ENCODE measurements at places on chromosomes 1 and 21. TPM values are rescaled to one million over a fixed set of nuclear protein-coding genes. Genes with fewer than 3 reads are reported as not detected.

- no peak for DNase-seq
These were observed 20.1 kb upstream of the MAP1LC3C start for GRCh38 chr1:242019018-242019417.

DNA sequence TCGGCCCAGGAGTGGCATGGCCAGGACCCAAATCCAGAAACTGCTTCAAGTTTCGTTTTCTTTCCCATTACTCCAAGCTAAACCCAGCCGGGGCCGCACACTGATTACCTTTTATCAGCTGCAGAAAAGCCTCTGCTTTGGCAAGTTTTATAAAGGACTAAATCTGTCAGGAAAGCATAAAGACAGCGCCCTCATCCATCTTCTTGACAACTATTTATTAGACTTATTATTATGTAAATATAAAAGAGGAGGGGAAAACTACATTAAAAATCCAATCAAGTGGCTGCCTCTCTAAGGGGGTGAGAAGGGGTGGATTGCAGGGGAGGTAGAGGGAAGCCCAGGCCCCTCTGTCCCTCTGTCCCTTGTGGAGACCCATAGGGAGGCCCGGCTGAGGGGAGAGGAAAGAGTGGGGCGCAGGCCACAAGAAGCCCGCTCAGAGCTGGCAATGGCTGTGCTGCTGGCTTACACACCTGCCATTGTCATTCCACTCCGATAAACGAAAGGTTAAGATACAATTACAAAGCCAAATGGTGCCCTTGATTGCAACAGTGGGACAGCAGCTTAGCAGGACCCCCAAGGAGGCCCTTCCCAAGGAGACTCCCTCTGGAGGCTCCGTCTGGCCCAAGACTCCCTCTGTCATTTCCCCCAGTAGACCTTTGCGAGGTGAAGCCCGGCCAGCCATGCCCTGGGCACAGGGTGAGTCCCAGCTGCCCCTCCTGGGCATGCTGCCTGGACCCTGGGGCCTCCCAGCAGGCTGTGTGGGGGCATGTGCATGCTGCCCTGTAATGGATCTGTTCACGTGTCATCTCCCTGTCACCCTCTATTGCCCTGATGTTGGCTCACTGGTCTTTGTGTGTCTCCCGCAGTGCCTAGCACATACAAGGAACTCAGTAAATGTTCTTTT is 45.4 kb downstream of the KCND3 start:
- DNase-seq = no peak

DNA sequence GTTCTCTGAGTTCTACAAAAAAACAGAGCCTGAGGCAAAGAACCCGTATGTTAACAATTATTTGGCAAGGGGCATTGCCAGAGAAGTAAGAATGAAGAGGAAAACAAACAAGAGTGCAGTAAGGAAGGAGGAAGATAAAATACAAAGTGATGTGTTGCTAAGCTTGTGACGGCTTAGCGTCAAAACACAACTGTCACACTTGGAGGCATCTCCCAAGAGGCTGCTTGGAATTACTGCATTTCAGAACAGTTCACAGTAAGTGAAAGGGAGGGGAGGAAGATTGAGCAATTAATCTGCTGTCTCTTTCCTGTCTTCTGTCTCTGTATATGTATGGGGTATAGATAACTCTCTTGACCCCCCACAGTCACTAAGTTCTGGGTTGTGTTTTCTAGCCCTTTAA is 1017.0 kb upstream of the TMPRSS15 start:
- DNase-seq = no peak

- DNase-seq = no peak
These were observed 2.9 kb downstream of the ARF1 start for GRCh38 chr1:228085287-228085951.

GRCh38 chr1:171222936-171223335 is 25.4 kb upstream of the FMO1 start:
- peak; percentile 48 for DNase-seq

DNA sequence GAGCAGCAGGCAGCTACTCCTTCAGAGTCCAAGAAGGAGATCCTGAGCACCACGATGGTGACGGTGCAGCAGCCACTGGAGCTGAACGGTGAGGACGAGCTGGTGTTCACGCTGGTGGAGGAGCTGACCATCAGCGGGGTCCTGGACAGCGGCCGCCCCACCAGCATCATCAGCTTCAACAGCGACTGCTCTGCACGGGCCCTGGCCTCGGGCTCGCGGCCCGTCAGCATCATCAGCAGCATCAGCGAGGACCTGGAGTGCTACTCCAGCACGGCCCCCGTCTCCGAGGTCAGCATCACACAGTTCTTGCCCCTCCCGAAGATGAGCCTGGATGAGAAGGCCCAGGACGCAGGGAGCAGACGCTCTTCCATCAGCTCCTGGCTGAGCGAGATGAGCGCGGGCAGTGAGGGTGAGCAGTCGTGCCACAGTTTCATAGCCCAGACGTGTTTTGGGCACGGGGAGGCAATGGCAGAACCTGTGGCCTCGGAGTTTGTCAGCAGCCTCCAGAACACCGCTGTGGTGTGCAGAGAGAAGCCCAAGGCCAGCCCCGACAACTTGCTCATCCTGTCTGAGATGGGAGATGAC is 531.8 kb downstream of the KIF26B start:
- DNase-seq = no peak

DNA sequence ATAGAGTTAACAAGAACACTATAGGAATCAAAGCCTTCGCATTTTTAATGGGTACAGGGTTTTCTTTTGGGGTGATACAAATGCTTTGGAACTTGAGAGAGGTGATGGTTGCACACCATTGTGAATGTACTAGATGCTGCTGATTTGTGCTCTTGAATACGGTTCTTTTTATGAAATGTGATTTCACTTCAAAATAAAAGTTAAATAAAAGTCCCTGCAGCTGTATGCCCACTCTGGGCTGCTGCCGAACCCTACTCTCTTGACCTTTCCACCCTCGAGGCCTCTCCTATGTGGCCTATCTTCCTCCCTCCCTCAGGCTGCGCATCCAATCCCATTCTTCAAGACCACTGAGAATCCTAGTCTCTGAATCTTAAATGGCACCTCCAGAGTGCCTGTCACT is 168.5 kb upstream of the AJAP1 start:
- no peak for DNase-seq

DNA sequence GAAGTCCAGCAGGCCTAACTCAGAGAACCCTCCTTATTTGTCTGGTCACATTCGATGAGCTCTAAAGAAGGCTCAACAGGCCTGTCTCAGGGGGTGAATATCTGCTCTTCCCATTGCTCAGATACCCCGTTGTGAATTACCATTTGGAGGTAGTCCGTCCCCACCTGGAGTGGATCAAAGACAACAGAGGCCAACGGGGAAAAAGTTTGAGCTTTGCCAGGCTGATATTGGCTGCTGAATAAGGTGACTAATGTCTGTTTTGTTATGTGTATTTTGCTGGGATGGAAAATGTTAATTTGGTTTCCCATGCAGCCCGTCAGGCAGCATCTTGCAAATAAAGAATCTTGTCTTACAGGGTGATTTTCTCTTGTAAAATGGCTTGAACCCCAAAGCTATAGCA is 69.2 kb upstream of the EPS8L3 start:
- DNase-seq = no peak

DNA sequence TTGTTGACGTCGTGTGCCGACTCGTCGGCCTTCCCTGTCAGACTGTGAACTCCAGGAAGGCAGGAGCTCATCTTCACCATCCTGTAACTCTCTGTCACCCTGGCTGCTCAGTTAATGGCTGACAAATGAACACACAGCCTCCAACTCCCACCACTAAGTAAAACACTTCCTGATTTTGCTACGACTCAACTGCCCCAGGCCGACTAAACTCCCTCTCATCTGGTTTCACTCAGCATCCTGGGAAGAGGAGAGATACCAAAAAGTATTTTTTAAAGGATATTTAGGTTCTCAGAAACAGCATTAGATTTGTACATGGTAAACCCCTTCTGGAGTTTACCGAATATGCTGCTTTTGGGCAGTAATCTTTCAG is 18.2 kb upstream of the LHX4 start:
- DNase-seq = no peak

DNA sequence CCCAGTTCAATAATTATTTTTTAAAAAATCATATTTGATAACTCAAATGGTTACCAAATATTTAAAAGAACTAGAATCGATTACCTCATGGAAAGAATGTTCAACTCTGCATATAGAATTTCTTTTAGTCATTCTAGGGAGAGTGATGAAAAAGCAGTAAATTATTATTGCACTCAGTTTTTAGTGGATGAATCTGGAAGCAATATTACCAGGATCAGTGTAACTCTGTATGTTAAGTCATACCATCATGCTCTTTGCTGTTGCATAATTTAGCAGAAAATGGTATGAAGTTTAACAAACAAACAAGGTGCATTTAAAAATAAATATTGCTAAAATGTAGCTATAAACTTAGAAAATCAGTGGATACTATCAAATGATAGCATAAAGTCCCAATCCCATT is 46.1 kb upstream of the ARHGAP29 start:
- no peak for DNase-seq

- DNase-seq = no peak
These were observed 122.7 kb downstream of the CLEC20A start for GRCh38 chr1:178374016-178374415.

GRCh38 chr1:32766328-32766972 is 50.7 kb downstream of the YARS1 start:
- no peak for DNase-seq

DNA sequence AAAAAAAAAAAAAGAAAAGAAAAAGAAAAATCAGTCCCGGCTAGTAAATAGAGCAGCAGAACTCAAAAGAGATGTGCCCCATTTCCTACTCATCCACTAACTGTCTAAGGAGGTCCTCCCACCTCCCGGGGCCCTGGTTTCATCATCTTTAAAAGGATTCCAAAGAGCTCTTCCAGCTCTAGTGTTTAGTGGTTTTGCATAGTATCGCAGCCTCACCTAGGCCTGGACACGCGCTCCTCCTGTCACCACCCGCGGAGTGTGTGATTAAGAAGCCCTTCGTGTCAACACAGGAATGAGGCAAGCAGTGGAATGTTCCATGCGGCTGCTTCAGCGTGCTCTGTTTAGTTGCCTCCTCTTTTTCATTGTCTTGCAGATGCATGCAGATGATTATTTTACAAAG is 49.0 kb downstream of the LBR start:
- DNase-seq = no peak

GRCh38 chr1:222877854-222878253 is 63.0 kb downstream of the DISP1 start:
- no peak for DNase-seq

DNA sequence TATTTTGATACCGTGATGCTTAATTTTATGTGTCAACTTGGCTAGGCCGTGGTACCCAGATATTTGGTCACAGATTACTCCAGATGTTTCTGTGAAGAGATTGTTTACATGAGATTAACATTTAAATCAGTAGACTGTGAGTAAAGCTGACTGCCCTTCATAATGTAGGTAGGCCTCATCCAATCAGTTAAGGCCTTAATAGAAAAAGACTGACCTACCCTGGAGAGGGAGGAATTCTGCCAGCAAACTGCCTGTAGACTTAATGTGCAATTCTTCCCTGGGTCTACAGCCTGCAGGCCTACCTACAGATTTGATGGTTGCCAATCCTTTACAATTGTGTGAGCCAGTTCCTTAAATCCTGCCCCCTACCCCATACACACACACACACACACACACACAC is 4.3 kb downstream of the SETSIP start:
- DNase-seq = no peak

GRCh38 chr1:94907136-94907535 is 19.8 kb downstream of the CNN3 start:
- DNase-seq = no peak

DNA sequence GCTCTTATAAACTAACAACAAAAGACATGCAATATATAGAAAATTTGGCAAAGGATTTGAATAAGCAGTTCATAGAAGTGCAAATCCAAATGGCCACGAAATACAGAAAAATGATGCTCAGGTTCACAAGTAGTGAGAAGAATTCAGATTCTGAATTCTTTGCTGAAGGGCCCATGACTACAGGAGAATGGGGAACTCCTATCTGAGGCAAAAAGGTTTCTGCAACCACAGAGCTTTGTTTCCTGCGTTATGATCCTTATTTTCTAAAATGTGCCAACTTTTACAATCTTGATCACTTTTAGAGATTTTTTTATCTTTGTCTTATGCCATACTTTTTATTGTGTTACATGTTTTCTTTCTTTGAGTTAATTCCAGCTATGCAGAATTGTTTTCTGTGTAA is 91.3 kb downstream of the ITSN1 start:
- DNase-seq = no peak

DNA sequence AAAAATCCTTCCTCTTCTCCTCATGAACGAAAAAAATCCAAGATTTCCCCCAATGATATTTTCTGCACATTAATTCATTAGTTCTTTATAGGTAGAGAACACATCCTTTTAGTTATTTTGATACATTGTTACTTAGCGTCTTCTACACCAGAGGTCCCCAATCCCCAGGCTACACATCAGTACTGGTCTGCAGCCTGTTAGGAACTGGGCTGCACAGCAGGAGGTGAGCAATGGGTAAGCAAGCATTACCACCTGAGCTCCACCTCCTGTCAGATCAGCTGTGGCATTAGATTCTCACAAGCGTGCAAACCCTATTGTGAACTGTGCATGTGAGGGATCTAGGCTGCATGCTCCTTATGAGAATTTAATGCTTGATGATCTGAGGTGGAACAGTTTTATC is 13.0 kb downstream of the EXTL2 start:
- DNase-seq = no peak

DNA sequence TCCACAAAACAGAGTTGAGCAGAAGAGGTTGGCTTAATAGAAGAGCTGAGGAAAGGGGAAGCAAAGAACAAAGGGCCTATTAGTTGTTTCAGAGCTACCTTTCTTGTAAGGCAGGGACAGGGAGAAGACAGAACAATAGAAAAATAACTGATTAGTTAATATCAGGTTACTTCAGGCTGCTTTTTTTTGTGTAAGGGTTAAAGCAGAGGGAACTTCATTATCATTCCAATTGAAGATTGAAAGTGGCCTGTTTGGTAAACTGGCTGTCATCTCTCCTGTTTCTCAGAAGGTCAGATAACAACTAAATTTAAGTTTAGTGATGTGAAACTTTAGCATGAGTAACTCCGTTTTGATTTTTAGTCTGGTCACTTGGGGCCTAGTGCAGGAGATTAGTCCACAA is 22.3 kb downstream of the CDC42 start:
- no peak for DNase-seq

DNA sequence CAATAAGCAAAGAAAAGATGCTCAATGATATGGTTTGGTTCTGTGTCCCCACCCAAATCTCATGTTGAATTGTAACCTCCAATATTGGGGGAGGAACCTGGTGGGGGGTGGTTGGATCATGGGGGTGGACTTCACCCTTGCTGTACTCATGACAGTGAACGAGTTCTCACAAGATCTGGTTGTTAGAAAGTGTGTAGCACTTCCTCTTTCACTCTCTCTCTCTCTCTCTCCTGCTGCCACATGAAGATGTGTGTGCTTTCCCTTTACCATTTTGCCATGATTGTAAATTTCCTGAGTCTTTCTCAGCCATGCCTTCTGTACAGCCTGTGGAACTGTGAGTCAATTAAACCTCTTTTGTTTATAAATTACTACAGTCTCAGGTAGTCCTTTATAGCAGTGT is 248.4 kb downstream of the HHIPL2 start:
- no peak for DNase-seq

GRCh38 chr1:207500306-207500705 is 4.3 kb downstream of the CR1 start:
- DNase-seq = no peak

- DNase-seq = no peak
These were observed 12.3 kb downstream of the ID3 start for GRCh38 chr1:23546897-23547584.

Gene SPRR4
- not detected for polyA plus RNA-seq

Gene OR6K3
- not detected for polyA plus RNA-seq

Gene TTC22
- 6.7 TPM for polyA plus RNA-seq

Gene SPRTN
- polyA plus RNA-seq = 13.8 TPM

Gene ACTL8
- polyA plus RNA-seq = not detected

Gene CLEC20A
- 0.36 TPM for polyA plus RNA-seq

Gene OR2L3
- not detected for polyA plus RNA-seq

Gene TMEM54
- polyA plus RNA-seq = 10.1 TPM

Gene PLEKHA6
- polyA plus RNA-seq = 61.9 TPM

Gene UTS2
- not detected for polyA plus RNA-seq
